Cardiac muscle cell (in vitro differentiated cells and primary cell): ENCODE measurements at places on chromosomes 11 and 22. TPM values are rescaled to one million over a fixed set of nuclear protein-coding genes. Genes with fewer than 3 reads are reported as not detected.
A peak's percentile ranks its signal among the peaks of the same experiment; 100 is the strongest.

- DNase-seq: no peak
Measured at GRCh38 chr11:76654980-76655379, 15.6 kb downstream of the LRRC32 start.

The TNNT3 gene
- 0.92 and 3.8 TPM in 2 replicates for polyA plus RNA-seq

- DNase-seq: no peak
Measured at GRCh38 chr11:132535830-132536229, 996.5 kb downstream of the OPCML start.

The MRGPRX4 gene
- not detected in 2 replicates for polyA plus RNA-seq

GRCh38 chr11:111372538-111372937 lies 6.5 kb downstream of the POU2AF1 start:
- DNase-seq: no peak

The MOV10L1 gene
- polyA plus RNA-seq: 1.1 TPM in 1 of 2 replicates, not detected in the other

The OR8G1 gene
- polyA plus RNA-seq: not detected in 2 replicates

DNA sequence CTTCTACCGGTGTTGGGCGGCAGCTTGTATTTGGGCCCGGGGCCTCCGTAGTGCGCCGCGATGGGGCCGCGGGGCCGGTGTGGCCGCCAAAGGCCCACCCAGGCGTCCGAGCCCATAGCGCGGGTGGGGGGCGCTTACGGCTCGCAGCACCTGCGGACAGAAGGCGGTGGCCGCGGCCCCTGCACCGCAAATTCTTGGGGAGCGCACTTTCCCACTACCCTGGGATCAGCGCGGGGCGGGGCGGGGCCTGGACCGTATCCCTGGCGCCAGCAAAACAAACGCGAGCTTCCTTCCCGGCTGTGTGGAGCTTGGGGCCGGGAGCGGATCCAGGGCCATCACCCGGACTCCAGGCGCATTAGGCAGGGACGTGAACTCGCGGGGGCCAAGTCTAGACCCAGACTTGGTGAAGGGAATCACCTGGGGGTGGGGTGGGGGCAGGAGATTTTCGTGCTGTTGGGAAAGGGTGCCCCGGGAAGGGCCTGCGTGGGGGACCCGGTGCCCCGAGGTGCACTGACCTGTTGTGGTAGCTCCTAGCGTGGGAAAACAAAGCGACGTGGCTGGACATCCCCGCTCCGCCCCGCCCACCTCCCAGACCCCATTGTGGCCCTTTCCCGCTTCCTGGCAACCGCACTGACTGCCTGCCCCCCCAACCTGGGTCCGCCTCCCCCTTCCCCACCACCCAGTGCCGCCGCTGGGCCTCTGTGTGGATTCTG lies 2.3 kb upstream of the TYMP start:
- DNase-seq: peak; percentile 64

The KCNK7 gene
- not detected in 2 replicates for polyA plus RNA-seq

The APOBEC3C gene
- 71.7 and 84.0 TPM in 2 replicates for polyA plus RNA-seq

DNA sequence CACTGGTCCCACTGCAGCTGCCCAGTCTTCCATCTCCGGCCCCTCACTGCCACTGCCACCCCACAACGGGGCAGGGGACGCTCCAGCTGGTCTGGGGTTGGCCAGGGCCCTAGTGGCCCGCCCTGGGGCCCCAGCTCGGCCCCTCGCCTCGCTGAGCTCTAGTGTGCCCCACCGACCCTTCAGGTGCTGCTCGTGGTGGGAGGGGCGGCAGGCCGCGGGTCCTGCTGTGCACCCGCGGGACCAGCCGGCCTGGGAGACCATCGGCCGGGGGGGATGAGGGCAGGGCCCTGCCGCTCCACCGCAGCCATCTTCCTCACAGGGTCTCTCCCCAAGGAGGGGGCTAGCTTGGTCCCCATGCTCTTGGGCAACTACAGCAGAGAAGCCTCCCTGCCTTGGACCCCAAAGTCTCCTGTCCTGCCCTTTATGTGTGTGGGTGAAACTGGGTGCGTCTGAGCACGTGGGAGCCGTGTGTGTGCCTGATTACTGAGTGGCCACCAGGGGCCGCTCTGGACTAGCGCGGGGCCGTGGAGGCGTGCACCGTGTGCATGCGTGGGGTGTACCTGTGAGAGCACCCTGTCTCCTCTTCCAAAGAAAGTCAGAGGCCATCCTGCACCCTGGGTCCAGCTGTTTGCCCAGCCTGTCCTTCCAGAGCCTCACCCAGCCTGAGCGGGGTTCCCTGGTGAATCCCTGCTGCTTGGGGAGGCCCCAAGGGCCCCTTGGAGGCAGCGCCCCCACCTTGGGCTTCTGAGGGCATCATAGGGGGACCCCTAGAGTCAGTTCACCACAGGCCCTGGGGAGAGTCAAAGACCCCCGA lies 6.0 kb upstream of the ACR start:
- DNase-seq: peak; percentile 56

DNA sequence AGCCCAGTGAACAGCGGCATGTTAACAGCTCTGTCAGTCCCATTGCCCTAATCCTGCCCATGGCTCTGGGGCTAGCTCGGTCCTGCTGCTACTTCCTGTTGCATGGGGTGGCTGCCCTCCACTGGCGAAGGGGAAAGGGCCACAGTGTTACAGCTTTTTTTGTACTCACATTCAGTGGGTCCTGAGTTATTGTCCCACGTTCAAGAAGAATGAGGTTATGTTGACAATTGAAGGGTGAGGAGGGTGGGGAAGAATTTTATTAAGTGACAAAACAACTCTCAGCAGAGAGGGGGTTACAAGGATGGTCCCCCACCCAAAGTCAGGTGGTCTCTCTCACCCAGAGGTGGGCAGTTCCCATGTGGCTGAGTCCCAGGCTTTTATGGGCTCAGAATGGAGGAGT lies 17.7 kb upstream of the MS4A7 start:
- no peak for DNase-seq

The YPEL4 gene
- polyA plus RNA-seq: 1.1 and 2.1 TPM in 2 replicates

The HIRA gene
- polyA plus RNA-seq: 17.1 and 35.9 TPM in 2 replicates

The OR5AN1 gene
- not detected in 2 replicates for polyA plus RNA-seq

GRCh38 chr11:69996451-69996850 lies 81.7 kb upstream of the ANO1 start:
- DNase-seq: no peak

DNA sequence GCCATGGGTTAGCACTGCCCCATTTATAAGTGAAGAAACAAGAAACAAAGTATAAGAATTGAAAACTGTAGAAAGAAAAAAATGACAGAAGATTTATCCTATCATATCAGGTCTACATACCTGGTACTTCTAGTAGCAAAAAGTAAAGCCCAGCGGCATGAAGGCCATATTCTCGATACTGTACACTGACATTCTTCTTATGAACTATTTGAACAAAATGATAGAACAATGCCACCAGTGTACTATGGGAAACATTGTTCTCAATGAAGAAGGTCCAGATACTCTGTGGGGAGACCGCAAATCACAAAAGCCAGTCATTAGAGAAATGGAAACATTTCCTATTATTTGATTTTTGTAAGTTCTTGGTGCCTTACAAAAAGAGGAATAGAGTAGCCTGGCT lies 7.0 kb downstream of the NCAPD3 start:
- no peak for DNase-seq

The SLC1A2 gene
- 0.76 and 1.4 TPM in 2 replicates for polyA plus RNA-seq

The PRRG4 gene
- not detected in 2 replicates for polyA plus RNA-seq

GRCh38 chr11:43130616-43131015 lies 181.2 kb upstream of the API5 start:
- no peak for DNase-seq

GRCh38 chr11:66728693-66729385 lies at the start of gene SPTBN2:
SPTBN2 (minus strand) TSS chr11:66729216; CDS start chr11:66721240, 7,976 bp downstream.
- DNase-seq: peak; percentile 22

The TTC28 gene
- 27.3 and 35.2 TPM in 2 replicates for polyA plus RNA-seq

DNA sequence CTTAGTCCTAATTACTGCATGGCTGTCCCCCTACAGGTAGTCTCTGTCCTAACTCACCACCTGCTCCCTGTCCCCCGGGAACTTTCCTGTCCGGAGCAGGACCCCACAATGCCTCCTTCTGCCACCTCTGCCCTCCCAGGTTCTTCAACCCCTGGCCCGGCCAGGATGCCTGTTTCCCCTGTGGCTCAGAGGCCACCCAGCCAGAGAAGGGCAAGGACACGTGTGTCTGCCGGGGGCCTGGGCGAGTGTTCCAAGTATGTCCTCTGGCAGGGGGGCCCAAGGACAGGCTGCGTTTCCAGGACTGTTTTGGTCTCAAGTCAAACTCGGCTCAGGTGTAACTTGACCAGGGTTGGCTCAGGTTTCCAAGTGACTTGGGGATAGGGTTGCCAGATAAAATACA lies 63.8 kb downstream of the BTG4 start:
- no peak for DNase-seq

DNA sequence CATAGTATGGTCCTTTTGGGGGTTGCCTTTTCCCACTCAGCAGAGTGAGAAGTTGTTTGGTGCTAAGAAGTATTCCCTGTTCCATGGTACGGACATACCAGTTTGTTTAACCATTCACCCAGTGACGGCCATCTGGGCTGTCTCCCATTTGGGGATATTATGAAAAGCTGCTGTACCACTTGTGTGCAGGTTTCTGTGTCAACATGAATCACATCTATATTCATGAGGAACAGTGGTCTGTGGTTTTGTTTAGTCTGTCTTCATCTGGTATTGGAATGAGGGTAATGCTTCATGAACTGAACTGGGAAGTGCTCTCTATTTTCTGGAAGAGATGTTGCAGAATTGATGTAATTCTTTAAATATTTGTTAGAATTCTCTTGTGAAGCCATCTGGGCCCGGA lies 89.5 kb downstream of the TRMU start:
- peak; percentile 11 for DNase-seq

- DNase-seq: peak; percentile 90
Measured at GRCh38 chr11:61129639-61130523, 27.6 kb downstream of the CD5 start.

The PHF21A gene
- polyA plus RNA-seq: 42.1 and 51.4 TPM in 2 replicates

- no peak for DNase-seq
Measured at GRCh38 chr11:81979448-81979847, 754.2 kb downstream of the FAM181B start.

- no peak for DNase-seq
Measured at GRCh38 chr11:26937386-26937785, 56.5 kb upstream of the FIBIN start.

The MPPED1 gene
- polyA plus RNA-seq: 0.61 TPM in 1 of 2 replicates, not detected in the other

The PRR14L gene
- polyA plus RNA-seq: 13.8 and 22.5 TPM in 2 replicates
